A549 treated with DMSO at 1 μM for 4 hours (cell line): ENCODE measurements at places on chromosomes 2 and 18. TPM values are rescaled to one million over a fixed set of nuclear protein-coding genes. Genes with fewer than 3 reads are reported as not detected.

The GRB14 gene
- 3.1 to 7.6 TPM (median 5.6 TPM) in 5 replicates for total RNA-seq

The CDH2 gene
- total RNA-seq, result 33.3 to 52.2 TPM (median 44.8 TPM) in 5 replicates

The TGIF1 gene
- 126 to 170 TPM (median 162 TPM) in 5 replicates for total RNA-seq

The NLRC4 gene
- 0.05 TPM in 1 of 5 replicates, not detected in the others for total RNA-seq

The WNT6 gene
- 0.05 to 0.15 TPM (median 0.10 TPM) in 4 of 5 replicates, not detected in the other for total RNA-seq

The TPRKB gene
- 74.2 to 83.9 TPM (median 81.9 TPM) in 5 replicates for total RNA-seq

The C2orf15 gene
- total RNA-seq, result 0.41 to 0.61 TPM (median 0.52 TPM) in 5 replicates

The LOXHD1 gene
- not detected in 5 replicates for total RNA-seq

The COLEC12 gene
- 0.03 to 0.06 TPM (median 0.05 TPM) in 4 of 5 replicates, not detected in the other for total RNA-seq

The UCN gene
- 0.55 to 2.6 TPM (median 1.8 TPM) in 5 replicates for total RNA-seq

The TMEM178A gene
- 0.10 to 0.17 TPM (median 0.15 TPM) in 4 of 5 replicates, not detected in the other for total RNA-seq

The TTN gene
- total RNA-seq, result under 0.01 to 0.02 TPM (median 0.01 TPM) in 5 replicates

The STAT4 gene
- 2.7 to 3.8 TPM (median 3.5 TPM) in 5 replicates for total RNA-seq

The ANKZF1 gene
- 16.2 to 23.2 TPM (median 20.9 TPM) in 5 replicates for total RNA-seq

The SP5 gene
- 0.05 TPM in 1 of 5 replicates, not detected in the others for total RNA-seq

The UGT1A8 gene
- total RNA-seq, result 0.08 to 0.26 TPM in 2 of 5 replicates, not detected in the others

The PID1 gene
- 2.7 to 3.5 TPM (median 2.9 TPM) in 5 replicates for total RNA-seq

The RAB6C gene
- total RNA-seq, result not detected in 5 replicates

The SCYGR1 gene
- not detected in 5 replicates for total RNA-seq

The SIX2 gene
- 0.16 to 0.39 TPM (median 0.21 TPM) in 5 replicates for total RNA-seq

The PHLPP1 gene
- 4.9 to 7.2 TPM (median 7.0 TPM) in 5 replicates for total RNA-seq

The HOXD12 gene
- not detected in 5 replicates for total RNA-seq

The PLEK gene
- total RNA-seq, result not detected in 5 replicates
